ENCODE measurements at places on chromosomes 3 and 15. TPM values are rescaled to one million over a fixed set of nuclear protein-coding genes. Genes with fewer than 3 reads are reported as not detected.

DNA sequence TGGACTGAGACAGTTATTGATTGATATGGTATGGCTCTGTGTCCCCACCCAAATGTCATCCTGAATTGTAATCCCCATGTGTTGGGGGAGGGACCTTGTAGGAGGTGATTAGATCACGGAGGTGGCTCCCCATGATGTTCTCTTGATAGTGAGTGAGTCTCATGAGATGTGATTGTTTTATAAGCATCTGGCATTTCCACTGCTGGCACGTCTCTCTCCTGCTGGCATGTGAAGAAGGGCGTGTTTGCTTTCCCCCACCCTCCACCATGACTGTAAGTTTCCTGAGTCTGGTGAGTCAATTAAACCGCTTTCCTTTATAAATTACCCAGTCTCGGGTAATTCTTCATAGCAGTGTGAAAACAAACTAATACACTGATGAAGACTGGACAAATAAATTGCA is 105.6 kb upstream of the MELTF start:
- H3K4me3 ChIP-seq: no peak overlapping the region
- no peak for DNase-seq
- H3K36me3 ChIP-seq: peaks cover 49% of the 10 kb centered on the region
- no peaks in the 10 kb centered on the region for H3K4me1 ChIP-seq
- H3K27ac ChIP-seq: no peak overlapping the region

Gene C3orf70
- 0.11 TPM for total RNA-seq

DNA sequence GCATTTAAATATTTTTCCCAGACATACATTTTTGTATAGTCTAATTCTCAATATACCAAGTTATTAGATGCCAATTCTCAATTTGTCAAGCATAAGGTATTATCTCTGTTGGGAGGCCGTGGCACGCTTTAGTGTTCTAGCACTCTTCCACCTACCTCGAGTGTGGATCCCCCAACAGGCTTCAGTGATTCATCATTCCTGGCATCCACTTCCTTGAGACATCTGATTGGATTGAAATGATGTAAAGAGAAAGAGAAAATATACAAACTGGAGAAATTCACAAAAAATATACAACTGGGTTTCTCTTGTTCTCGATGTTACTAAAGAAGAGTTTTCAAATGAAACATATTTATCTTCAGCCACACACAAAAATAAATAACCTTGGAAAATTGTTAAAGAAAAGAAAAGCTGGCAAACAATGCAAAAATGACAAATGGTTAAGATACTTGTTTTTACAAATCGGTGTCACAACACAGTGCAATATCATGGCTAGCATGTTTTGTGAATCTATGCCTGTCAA is 218.0 kb upstream of the CDIN1 start:
- H3K27me3 ChIP-seq: no peaks in the 10 kb centered on the region
- peak overlapping the region; percentile 56 for H3K4me3 ChIP-seq
- H3K27ac ChIP-seq: peak overlapping the region; percentile 85
- H3K36me3 ChIP-seq: 0 out of 2 replicates have a peak, but pooled peaks cover 9% of the 10 kb centered on the region

Gene CKMT1A
- total RNA-seq: not detected

Gene IMPG2
- 0.07 TPM for total RNA-seq

Gene ATP10A
- total RNA-seq: 27.9 TPM

Gene SAXO2
- total RNA-seq: 1.4 TPM

Gene ZNF445
- total RNA-seq: 12.3 TPM

DNA sequence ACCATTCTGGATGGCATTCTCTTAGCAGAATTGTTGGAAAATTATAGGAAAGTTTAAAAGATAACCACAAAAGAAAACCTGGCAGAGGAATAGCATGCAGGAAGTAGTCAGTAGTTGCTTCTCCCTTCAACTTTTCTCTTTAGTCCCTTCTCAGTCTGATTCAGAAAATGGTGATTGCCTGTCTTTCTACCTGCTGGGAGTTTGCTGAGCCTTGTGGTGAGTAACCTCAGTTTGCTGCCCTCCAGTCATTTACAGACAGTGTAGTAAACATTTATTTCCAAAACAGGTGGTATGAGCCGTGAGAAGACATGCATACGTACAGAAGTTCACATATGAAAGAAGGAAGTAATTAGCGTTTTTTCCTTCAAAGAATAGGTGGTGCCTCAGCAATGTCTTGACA is 224.7 kb upstream of the POU1F1 start:
- H3K36me3 ChIP-seq: no peaks in the 10 kb centered on the region
- no peak overlapping the region for H3K4me3 ChIP-seq
- peaks cover 47% of the 10 kb centered on the region for H3K4me1 ChIP-seq
- H3K27ac ChIP-seq: no peak overlapping the region
- no peak for DNase-seq
- no peaks in the 10 kb centered on the region for H3K27me3 ChIP-seq

Gene DNAH12
- 0.15 TPM for total RNA-seq

DNA sequence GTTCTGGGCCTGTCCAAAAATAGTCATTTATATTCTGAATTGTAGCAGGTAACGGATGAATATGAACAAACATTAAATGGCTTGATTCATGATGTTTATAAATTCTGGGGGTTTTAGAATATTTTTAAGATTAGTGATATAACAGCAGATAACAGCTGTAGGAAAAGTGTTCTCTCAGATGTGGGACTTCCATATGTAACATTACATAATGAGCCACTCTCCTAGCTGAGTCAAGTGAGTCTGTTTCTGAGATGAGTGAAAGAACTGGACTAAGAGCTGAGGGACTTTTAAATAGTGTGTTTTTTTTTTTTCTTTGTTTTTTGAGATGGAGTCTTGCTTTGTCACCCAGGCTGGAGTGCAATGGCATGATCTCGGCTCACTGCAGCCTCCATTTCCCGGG is 13.9 kb downstream of the YEATS2 start:
- DNase-seq: no peak
- peaks cover 6% of the 10 kb centered on the region for H3K36me3 ChIP-seq
- no peaks in the 10 kb centered on the region for H3K27me3 ChIP-seq
- H3K27ac ChIP-seq: no peak overlapping the region
- H3K4me3 ChIP-seq: no peak overlapping the region

- H3K27me3 ChIP-seq: peaks cover 20% of the 10 kb centered on the region
- no peak for DNase-seq
- H3K36me3 ChIP-seq: no peaks in the 10 kb centered on the region
Measured at GRCh38 chr3:127177226-127177625, 15.7 kb upstream of the PRR23E start.

DNA sequence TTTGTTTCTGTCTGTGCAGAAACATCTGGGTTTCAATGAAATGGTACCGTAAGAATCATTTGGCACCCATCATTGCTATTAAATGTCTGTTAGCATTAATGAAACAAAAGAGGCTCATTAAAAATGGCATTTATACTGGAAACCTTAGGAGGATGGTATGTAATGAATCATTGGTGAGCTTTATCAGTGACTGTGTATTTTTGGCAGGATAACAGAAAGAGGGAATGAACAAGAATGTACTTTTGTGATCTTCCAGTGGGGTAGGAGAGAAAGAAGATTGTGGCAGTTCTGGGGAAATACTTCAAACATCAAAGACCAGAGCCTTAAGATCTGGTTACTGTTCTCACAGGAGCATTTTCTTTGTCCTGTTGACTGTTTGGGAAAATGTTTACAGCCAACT is 4.7 kb upstream of the DCBLD2 start:
- peaks cover 60% of the 10 kb centered on the region for H3K4me1 ChIP-seq
- DNase-seq: peak; percentile 93
- H3K4me3 ChIP-seq: peak overlapping the region; percentile 58
- H3K27ac ChIP-seq: peak overlapping the region; percentile 86
- H3K36me3 ChIP-seq: peaks cover 25% of the 10 kb centered on the region

Gene HTR3E
- total RNA-seq: not detected

DNA sequence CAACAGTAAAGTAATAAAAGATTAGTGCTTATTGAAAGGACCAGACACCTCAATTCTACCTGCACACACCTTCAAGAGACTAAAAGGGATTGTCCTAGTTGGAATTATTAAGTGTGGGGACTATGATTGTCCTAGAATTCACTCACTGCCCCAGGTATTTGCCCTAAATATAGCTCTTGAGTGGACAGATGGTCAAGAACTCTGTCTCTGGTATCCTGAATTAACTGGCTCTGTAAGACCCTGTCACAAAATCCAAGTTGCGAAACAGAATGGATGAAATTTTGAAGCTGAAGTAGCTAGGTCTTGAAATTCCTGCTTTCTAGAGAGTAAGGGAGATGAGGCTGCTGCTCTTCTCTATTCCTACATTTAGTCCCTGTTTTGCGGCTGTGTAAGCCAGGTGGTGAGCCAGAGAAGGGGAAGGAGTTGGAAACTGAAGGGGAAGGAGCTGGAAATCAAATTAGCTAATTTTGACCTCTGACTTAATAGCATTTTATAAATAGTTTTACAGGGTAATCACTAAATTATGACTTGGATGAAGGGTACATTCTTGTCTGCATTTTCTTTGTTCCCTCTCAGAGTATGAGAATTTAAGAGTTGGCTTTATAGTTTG is 34.5 kb downstream of the KBTBD12 start:
- peaks cover 30% of the 10 kb centered on the region for H3K4me1 ChIP-seq
- H3K4me3 ChIP-seq: no peak overlapping the region
- H3K36me3 ChIP-seq: no peaks in the 10 kb centered on the region
- no peak overlapping the region for H3K27ac ChIP-seq
- DNase-seq: no peak

GRCh38 chr15:70596354-70597055 is 166.9 kb downstream of the UACA start:
- H3K4me1 ChIP-seq: peaks cover 23% of the 10 kb centered on the region
- DNase-seq: peak; percentile 88
- H3K27ac ChIP-seq: peak overlapping the region; percentile 58
- H3K36me3 ChIP-seq: peaks cover 40% of the 10 kb centered on the region

DNA sequence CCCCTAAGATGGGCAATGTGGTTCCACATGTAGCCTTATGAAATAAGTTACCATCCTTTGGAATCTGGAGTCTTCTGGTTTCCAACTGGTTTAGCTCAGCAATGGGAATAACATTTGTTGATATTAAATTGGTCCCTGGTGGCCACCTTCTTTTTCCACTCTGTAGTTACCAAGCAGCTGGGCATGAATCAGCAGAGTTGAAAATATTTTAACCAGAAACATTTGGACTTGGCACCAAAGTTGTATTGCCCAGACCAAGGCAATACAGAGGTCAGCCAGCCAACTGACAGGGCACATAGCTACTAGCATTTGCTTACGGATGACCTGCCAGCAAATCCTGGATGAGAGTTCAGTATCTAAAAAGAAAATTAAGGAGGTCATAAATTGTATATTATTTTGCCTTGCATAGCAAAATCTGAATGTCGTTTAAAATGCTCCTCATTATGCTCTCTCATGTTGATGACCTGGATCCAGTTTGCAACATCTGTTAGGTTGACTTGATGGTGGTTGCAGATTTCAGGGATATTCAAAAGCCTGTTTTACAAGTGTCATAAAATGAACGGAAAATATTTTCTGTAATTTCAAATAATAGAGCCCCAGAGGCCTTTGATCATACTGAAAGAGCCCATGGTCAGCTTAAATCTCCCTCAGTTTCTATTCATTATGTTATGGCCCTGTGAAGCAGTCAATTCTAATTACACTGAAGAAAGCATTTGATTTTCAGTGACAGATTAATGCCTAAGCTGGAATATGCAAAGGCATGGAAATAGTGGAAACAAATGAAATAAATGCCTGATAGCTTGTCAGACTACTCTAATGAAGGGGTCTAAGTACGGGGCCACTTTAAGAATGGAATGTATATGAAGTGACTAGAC is 54.6 kb downstream of the PPM1L start:
- no peaks in the 10 kb centered on the region for H3K36me3 ChIP-seq
- H3K27ac ChIP-seq: no peak overlapping the region
- no peak for DNase-seq

Gene ST6GAL1
- 2.9 TPM for total RNA-seq

- H3K27me3 ChIP-seq: peaks cover 23% of the 10 kb centered on the region
- no peak overlapping the region for H3K4me3 ChIP-seq
- H3K27ac ChIP-seq: no peak overlapping the region
- DNase-seq: no peak
- no peaks in the 10 kb centered on the region for H3K4me1 ChIP-seq
Measured at GRCh38 chr3:10926811-10927521, 65.6 kb upstream of the SLC6A1 start.

DNA sequence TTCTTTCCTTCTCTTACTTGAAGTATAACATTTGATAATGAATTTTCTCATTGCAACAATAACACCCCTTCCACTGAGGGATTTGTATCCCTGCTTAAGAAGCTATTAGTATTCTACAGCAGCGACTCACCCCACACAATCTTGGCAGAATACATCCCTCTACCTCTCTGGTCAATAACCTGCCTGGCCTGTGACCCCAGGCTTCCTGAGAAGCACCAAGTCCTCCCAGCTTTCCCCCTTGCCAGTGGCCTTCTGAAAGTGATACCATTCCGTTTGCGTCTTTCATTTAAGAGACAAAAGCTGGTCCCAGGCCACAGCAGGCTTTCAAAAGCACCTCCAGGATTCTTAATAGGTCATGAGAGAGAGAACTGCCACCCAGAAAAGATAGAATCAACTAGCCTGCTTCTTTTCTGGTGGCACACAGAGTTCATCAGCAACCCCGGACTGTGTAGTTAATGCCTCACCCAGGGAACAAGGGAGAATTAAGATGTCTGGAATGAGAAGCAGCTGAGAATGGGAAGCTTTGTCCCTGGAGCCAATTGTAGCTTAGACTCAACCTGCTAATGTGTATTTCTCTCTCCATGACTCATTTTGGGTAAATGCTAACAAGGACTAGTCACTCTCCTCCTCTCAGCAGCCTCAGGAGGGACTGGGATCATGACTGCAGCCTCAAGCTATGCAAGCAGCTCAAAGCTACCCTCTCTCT is 101.0 kb upstream of the CPNE4 start:
- peak overlapping the region; percentile 99 for H3K27ac ChIP-seq
- peak; percentile 98 for DNase-seq
- peaks cover 4% of the 10 kb centered on the region for H3K36me3 ChIP-seq
- peak overlapping the region; percentile 88 for H3K4me3 ChIP-seq
- peaks cover 46% of the 10 kb centered on the region for H3K4me1 ChIP-seq

DNA sequence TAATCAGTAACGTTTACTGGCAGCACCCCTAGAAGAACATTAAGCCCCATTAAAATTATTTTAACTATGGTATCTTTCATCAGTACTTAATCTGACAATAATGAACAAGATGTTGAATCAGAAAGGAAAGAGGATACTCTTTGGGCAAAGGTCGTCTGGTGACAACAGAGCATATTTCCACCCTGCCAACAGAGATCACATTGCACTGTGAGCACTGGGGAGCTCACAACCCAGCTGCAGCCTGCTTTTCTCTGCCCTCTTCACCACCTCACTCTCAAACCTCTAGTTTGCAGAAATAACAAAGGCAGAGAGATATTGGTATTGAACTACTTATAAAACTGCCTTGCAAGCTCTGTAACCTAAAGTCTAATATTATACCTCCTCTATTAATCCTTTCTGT is 130.0 kb downstream of the FBN1 start:
- DNase-seq: no peak
- H3K27me3 ChIP-seq: peaks cover 39% of the 10 kb centered on the region
- H3K36me3 ChIP-seq: peaks cover 90% of the 10 kb centered on the region
- no peak overlapping the region for H3K4me3 ChIP-seq
- peaks cover 31% of the 10 kb centered on the region for H3K4me1 ChIP-seq

DNA sequence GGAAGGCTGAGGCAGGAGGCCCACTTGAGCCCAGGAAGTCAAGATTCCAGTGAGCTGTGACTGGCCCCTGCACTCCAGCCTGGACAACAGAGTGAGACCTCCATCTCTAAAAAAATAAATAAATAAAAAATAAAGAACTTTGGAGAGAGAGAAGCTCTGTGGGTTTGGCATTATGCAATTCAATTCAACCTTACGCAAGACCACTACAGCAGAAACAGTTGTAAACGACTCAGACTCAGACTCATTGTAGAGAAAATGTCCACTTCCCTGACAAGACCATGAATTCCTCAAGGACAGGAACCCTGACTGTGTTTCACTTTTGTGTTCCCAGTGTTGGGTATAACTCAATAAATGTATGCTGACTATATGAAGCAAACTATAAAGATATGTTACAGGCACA is 90.3 kb upstream of the C3orf80 start:
- H3K27ac ChIP-seq: no peak overlapping the region
- DNase-seq: peak; percentile 42
- H3K27me3 ChIP-seq: peaks cover 1% of the 10 kb centered on the region
- H3K36me3 ChIP-seq: no peaks in the 10 kb centered on the region
- no peak overlapping the region for H3K4me3 ChIP-seq

Gene CACNA2D2
- total RNA-seq: not detected

Data from HFFc6 (cell line).